Left lung (tissue), 14 donors: ENCODE measurements at places on chromosomes 6 and 20. TPM values are rescaled to one million over a fixed set of nuclear protein-coding genes. Genes with fewer than 3 reads are reported as not detected.

Gene MATN4
- total RNA-seq, result 0.23 TPM

Gene ATP5F1E
- 90.7 TPM for total RNA-seq

Gene OR2H2
- total RNA-seq, result not detected

Gene SRMS
- not detected for total RNA-seq

Gene PXDC1
- 49.9 TPM for total RNA-seq

Gene SLC29A1
- 48.2 TPM for total RNA-seq

Gene LY86
- 10.9 TPM for total RNA-seq

Gene LBP
- total RNA-seq, result 1.8 TPM

Gene MED23
- total RNA-seq, result 25.9 TPM

Gene TFB1M
- 20.6 TPM for total RNA-seq

Gene FITM2
- total RNA-seq, result 15.3 TPM

- peak; percentile 71 for DNase-seq
Observed at GRCh38 chr6:29011276-29011734, 6.2 kb upstream of the ZNF311 start.

GRCh38 chr6:144158133-144158532 lies 7.8 kb downstream of the STX11 start:
- peak; percentile 76 for DNase-seq

- no peak for DNase-seq
Observed at GRCh38 chr6:42702200-42702599, 20.2 kb downstream of the PRPH2 start.

DNA sequence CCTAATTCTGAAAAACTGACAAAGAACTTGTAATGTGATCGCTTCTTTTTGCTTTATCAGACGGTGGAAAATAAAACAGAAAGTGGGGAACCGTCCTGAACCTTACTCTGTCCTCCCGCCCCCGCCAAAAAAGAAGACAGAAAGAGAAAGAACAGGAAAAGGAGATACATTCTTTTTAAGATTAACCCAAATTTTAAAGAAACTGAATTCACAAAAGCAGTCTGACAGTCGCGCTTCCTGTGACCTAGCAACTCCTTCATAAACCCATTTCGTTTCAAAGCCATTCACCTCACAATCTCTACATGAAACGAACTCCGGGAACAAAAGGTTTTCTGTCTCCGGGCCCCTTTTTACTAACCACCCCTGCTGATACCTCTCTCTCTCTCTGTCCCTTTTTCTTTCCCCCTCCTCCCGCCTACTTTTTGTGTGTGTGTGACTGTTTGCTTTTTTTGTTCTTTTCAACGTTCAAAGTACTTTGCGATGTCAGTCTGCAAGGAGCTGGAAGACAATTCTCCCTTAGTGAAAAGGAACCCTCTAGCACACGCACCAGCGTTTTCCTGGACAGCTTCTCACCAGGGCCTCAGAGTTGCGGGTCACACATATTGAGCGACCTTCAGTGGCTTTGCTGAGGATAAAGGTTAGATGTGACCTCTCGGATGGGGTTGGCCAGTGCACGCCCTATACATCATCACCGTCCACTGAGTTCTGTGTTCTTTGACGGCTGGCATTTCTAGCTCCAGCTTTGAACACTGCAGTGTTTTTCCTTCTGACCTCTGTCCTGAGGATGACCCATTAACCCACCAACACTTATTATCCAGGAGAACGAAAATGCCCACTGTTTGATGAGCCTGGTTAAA lies 530 bp upstream of the NEDD9 start:
- DNase-seq, result no peak

DNA sequence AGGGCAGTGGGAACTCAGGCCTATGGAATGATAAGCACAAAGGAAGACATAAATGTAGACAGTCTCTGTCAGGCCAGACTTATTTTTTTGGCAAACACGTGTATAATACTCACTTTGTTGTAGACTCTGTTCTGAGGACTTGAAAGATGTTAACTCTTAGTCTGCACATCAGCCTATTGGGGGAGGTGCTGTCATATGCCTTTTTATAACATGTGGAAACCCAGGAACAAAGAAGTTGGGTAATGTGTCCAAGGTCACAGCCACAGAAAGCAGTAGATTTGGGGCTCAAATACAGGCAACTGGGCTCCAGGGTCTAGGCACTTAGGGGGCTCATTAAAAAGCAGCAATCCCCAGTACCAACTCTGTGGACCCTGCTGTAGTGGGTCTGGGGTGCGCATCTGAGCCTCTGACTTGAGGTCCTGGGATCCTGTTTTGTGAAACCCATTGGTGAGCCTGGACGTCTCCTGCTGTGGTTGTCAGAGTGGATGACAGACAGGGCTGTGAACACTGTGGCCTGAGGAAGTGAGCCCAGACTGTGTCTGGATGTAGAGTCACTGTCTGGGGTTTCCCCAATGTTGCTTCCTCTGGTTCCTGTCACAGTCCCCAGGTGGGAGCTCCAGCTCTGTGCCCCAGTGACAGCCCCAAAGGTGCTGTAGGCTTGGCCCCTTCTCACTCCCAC lies 50.0 kb downstream of the CDH26 start:
- peak; percentile 56 for DNase-seq

GRCh38 chr6:158756126-158756525 lies 63.0 kb downstream of the EZR start:
- DNase-seq, result no peak

- DNase-seq, result no peak
Observed at GRCh38 chr6:114718186-114718585, 375.4 kb upstream of the HS3ST5 start.

GRCh38 chr6:141682391-141682790 lies 450.3 kb upstream of the GJE1 start:
- DNase-seq, result no peak

GRCh38 chr6:109772883-109773431 lies 81.9 kb downstream of the FIG4 start:
- peak; percentile 35 for DNase-seq

- no peak for DNase-seq
Observed at GRCh38 chr6:90364286-90364685, 67.6 kb upstream of the BACH2 start.

DNA sequence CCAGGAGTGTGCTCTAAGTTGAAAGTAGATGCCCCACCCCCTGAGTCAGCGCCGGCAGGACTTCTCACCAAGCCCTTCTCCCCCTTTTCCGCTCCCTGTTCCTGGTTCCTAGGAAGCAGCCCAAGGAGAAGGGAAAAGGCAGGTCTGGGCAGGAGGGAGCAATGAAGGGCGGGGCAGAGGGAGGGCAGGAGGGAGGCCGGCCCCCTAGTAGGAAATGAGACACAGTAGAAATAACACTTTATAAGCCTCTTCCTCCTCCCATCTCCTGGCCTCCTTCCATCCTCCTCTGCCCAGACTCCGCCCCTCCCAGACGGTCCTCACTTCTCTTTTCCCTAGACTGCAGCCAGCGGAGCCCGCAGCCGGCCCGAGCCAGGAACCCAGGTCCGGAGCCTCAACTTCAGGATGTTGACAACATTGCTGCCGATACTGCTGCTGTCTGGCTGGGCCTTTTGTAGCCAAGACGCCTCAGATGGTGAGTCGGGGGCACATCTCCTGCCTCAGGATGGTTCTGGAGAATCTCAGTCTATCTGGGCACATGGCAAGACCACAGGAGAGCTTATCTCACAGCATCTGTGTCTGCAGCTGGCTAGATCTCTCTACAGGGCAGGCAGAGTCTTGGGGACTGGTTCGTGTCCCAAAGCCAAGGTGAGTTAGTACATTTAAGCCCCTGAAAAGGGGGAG lies at the start of gene PROCR:
Gene PROCR, plus strand, starts transcription at position 320 of the 681 bp plus-strand sequence. Its CDS starts 83 bp downstream, at position 403.
- peak; percentile 74 for DNase-seq

DNA sequence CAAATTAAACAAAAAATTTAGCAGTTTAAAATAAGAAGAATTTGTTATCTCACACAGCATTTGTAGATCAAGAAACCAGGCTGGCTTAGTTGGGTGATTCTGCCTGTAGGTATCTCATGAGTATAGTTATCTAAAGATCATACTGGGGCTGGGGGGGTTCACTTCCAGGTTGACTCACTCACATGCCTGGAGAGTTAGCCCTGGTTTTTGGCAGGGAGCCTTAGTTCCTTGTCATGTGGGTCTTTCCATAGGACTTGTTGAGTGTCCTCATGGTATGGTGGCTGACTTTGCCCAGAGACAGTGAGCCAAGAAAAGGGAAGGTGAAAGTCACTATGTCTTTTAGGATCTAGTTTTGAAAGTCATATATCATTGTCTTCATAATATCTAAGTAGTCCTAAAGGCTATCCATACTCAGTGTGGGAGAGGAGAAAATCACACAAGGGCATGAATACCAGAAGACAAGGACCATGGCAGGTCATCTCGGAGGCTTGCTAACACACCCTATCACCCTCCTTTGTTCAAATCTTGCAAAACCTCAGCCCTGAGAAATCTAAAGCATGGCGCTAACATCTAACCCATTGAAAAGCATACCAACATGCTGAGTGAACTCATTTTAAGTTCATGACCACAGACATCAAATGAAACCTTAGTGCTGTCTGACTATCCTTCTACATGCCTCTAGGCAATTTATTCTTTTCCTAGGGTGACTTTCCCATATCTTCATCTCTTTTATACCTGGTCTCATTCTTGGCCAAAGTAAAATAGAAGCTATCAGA lies 39.2 kb downstream of the CYP24A1 start:
- no peak for DNase-seq

- DNase-seq, result no peak
Observed at GRCh38 chr6:148548749-148549140, 198.1 kb upstream of the UST start.

DNA sequence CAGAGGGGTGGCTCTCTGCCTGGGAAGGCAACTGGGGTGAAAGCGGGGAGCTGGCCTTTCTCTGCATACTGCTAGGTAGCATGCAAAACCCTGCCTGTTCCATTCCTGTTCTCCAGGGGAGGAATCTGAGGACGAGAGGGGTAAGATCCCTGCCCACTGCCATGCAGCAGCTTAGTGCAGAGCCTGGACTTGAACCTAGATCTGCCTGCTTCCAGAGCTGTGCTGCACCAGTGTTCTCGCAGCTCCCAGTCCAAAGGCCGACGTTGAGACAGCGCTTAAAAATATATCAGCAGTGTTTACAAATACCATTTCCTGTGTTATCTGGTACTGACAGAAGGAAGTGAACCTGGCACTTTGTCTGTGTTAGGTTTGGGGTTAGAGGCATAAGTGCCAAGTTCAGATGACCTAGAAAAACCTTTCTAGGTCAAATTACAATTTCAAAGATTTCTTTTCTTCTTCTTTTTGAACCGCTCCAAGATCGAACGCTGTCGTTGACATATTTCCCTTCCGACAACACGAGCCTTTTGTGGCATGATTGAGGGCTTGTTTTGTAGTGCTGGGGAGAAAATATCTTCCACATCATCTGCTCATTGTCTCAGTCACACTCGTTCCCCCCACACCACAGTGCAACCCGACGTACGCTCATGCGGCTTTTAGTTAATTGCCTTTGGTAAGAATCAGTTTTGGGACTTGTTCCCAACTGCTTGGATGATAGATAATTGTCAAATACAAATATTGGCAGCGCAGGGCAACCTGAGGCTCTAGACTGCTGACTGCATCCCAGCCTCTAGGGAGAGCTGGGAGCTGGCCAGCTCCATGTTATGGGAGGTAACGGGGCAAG lies 44.6 kb downstream of the TOX2 start:
- no peak for DNase-seq

DNA sequence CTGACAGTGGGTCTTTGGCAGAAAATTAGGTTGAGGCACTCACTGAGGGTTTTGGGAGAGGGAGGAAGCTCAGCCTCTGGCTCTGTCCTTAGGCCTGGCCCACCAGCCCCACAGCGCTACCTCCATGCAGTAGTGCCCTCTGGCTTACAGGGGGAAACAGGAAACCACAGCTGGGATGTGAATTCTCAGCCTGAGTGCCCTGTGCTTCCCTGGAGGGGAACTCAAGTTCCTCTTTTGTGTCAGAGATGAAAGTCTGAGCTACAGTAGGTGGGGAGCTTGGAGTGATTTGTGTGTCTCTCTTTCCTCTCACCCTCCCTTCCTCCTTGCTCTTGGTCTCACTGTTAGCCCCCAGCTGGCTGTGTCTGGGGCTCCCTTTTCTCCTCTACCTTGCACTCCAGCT lies 48.2 kb upstream of the BLCAP start:
- no peak for DNase-seq

- no peak for DNase-seq
Observed at GRCh38 chr20:35541118-35541782, 628 bp upstream of the ERGIC3 start.

GRCh38 chr6:105459864-105460263 lies 57.0 kb upstream of the PREP start:
- no peak for DNase-seq

DNA sequence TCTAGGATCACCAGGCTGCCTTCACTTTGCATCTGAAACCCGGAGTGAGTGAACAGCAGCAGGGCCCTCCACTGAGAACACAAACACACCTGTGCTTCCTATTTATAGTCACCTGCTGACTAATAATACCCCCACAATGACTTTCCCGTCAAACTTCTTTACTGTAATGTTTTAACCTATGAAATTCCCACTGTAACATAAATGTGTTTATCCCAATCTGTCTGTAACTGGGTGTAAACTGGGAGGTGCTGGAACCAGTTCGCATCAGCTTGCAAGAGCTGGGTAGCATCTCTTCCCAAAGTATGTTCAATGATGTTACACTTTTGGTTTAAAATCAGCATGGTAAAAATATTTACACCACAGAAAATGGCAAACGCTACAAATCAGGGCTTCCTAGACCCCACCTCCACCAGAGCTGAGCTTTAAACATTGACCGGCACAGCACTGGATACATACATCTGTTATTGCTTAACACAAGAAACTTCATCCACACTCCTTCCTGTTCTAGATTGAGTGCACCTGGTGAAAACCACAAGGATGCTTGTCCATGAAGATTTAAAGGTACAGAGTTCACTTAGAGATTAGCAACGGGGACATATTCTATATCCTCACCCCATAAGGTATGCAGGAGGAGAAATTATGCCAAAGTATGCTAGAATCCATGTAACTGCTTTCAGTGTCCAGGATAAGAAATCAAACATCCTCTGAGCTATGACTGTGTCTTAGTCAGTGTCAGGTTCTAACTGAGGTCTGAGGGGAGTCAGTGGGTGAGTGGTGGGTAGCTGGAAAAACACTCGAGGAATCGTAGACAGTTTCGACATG lies 79.0 kb downstream of the ALDH8A1 start:
- no peak for DNase-seq

DNA sequence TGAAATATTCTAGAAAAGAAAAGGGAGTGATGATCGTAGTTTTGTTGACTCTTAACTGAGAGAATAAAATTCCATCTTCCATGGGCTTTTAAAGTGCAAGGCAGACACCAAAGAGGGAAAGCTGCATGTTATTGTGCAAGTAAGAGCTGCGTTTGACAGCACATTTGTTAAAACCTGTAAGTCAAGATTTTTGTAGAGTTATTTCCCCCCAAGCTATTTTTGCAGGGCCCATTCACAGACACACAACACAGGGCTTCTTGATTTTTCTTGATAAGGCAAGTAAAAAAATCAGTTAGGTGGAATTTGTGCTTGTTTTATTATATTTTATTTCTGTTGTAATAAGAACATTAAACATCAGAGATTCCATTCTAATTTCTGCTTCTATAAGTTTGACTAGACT lies 13.8 kb downstream of the CFAP206 start:
- no peak for DNase-seq

GRCh38 chr20:49658508-49658907 lies 55.2 kb downstream of the B4GALT5 start:
- DNase-seq, result no peak

DNA sequence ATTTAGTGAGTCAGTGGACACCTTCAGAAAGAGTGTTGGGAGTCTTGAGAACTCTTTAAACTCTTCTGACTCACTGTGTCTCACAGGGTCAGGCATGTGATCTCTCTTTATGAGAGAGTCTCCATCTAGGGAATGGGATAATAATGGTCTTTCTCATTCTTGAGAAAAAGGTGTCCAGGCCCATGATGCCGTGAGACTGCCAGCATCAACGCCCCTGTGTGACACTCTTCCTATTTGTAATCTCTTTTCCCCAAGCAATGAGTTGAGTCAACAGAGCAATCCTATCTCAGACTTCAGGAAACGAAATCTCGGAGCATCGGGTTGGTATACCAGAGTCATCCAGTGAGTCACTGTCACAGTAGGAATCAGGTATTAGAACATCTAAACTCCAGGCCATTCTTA lies 82.3 kb upstream of the BMP2 start:
- no peak for DNase-seq
